ENCODE measurements at places on chromosomes 3 and 15.
A peak's percentile ranks its signal among the peaks of the same experiment; 100 is the strongest.

GRCh38 chr15:25691544-25692430 lies 171.3 kb downstream of the ATP10A start:
- DNase-seq, result no peak

DNA sequence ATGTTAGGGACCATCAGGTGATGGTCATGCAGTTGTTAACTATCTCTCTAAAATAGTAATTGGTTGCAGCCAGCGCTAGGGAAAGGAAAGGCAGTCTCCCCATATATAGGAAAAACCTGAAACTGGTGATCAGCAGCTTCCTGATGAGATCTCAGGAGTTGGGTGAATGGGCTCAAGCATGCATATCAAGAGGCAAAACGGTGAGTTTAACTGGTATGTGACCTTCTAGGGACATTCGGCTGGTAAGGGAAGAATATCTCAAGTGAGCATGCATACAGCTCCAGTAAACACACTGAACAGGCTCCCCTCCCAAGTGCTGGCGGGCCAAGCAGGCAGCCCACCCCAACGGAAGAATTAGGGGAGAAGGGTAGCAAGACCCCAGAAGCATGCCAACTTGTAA lies 49.3 kb upstream of the ROBO2 start:
- no peak for DNase-seq

GRCh38 chr3:25585361-25586166 lies 79.1 kb downstream of the TOP2B start:
- DNase-seq, result no peak

DNA sequence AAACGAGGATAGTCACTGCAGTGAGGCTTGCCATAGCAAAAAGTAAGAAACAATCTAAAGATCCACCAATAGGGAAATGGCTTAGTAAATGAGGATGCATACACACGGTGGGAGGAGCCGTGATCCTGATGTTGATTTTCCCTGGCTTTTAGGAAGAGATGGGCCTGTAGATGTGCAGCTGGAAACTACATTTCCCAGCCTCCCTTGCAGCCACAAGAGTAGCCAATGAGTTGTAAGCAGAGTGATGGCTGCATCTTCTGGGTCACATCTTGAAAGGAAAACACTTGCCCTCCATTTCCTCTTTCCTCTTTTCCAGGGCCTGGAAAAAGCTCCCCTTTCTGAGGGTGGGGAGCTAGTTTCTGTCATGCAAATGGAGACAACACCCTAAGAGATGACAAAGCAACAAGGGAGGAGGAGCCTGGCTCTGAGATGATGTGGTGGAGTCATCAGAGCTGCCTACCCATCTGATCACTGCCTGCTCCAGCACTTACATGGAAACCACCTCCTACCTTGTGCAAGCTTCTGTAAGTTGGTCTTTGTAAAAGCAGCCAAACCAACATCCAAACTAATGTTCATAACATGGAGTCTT lies 139.1 kb downstream of the TLE3 start:
- no peak for DNase-seq

- DNase-seq, result no peak
Measured at GRCh38 chr3:13497386-13497785, 17.3 kb downstream of the HDAC11 start.

GRCh38 chr3:193593668-193594030 lies 641 bp downstream of the OPA1 start:
- no peak for DNase-seq

DNA sequence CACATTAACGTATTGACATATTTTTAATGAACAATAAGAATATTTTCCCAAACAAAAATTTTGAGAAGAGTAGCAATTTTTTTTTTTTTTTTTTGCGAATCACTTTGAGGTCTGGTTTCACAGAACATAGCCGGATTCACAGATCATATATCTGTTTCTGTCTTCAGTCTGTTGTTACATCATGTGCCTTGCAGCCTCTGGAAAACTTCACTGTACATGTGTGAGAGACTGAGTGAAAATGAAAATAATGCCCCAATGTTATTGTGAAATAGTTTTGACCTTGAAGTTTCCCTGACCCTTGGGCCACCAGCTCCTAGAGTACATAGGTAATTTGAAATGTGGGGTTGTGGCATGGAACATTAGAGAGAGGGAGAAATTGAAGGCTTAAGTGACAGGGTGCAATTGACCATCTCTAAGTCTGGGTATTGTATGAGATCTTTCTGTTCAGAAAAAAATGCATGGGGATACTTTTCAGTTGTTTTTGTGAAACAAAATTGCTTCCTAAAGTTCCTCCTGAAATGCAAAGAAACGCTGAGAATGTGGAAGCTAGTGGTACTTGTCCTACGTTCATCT lies 14.0 kb downstream of the ITPR1 start:
- DNase-seq, result no peak

DNA sequence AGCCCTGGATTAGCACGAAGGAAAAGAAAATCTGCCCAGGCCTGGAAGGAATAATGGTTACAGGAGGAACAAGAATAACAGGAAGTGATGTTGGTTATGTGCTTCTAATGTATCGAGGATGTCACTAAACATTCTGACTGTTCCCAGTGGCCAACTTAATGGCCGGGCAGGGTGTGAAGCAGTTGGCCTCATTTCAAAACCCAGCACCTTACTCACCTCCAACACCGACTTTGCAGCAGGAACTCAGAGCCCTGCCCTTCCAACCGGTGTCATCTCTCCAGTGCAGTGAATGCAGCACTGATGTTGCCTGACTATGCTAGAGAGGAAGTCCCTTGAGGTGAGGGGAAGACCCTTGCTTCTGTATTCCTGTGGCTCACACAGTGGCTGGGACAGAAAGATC lies 162.4 kb upstream of the LRTM1 start:
- no peak for DNase-seq

GRCh38 chr3:60810881-60811280 lies 440.4 kb downstream of the FHIT start:
- no peak for DNase-seq

DNA sequence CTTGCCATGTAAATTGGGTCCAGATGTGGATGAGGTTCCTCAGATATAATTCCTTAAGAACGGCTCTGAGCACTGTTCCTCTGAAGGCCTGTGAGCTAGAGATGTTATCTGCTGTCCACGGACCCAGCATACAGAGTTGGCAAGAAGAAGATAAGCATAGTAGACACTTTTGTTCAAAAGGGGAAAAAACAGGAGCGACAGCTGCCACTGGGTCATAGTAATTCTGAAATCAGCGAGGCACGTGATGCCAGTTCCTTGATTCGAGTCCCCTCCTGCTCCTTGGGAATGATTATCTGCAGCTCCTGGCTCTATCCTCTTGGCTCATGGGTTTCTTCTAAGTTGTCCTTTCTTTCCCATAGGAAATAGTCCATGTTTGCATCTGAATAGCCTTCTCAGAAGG lies 2.5 kb upstream of the RAB7A start:
- DNase-seq, result no peak

GRCh38 chr3:52777959-52778805 lies 783 bp downstream of the ITIH1 start:
- peak; percentile 7 for DNase-seq

DNA sequence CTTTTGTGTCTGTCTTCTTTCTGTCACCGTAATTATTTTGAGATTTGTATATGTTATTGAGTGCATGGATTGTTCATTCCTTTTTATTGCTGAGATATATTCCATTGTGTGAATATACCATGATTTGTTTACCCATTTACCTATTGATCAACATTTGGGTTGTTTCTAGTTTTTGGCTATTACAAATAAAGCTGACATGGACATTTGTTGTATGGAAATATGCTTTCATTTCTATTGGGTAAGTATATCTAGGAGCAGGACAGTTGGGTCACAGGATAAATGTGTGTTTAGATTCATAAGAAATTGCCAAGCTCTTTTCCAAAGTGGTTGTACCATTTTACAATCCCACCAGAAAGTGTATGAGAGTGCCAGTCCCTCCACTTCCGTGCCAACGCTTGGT lies 51.2 kb downstream of the PFN2 start:
- DNase-seq, result no peak

DNA sequence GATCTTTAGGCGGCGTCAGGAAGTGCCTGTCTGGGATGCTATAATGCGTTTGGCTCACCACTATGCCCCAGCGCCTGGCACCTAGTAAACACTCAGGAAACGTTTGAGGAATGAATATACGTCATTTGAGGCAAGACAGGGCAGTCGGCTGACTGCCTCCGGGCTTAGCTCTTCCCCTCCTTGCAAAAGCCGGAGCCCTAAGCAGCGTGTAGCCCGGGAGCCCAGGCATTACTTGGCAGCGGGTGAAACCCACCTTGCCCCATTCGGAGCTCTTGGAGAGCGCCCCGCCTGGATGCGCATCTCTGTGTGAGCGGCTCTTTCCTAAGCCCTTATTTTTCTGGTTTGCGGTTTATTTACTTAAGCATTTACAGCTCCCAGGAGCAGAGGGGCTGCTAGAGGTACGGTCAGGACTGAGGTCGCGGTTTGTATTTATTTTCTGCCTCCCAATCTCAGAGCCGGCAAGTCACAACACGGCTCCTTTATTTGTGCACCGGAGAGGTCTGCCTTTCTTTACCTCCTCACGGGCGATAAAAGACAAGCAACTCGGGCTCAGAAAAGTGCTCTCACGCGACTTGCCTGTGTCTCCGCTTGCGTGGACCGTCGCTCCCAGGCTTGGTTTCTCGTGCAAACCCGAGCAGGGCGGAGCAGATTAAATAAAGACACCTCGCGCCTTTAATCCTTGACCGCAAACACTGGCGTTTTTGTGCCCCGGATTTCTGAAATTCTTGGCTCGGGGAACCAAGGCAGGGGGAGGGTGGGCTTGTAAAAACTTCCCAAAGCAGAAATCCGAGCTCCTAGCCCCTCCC lies 737 bp upstream of the ITPR1 start:
- DNase-seq, result peak; percentile 48

DNA sequence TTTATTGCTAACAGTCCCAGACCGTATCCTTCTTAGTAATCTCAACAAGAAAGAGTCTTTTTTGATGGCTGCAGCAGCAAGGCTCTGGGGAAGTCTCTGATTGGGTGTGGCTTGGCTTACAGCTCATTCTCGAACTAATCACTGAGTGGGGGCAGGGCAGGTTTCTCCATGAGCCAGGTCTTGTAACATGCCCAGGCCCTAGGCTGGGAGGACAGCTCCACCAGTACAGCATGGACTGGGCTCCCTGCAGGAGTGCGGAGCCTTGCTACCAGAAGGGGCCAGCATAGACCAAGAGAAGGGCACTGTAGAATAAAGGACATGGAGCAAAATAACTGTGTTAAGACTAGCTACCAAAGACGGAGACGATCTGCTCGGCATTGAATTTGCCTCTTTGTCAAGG lies 7.2 kb downstream of the CD276 start:
- DNase-seq, result peak; percentile 63

- DNase-seq, result peak; percentile 3
Measured at GRCh38 chr15:99424131-99424571, 141.6 kb upstream of the MEF2A start.

- DNase-seq, result no peak
Measured at GRCh38 chr3:158739661-158740060, 7.4 kb upstream of the RARRES1 start.

GRCh38 chr3:165128544-165128943 lies 50.2 kb upstream of the SI start:
- no peak for DNase-seq

GRCh38 chr3:99883138-99883461 lies 65.4 kb downstream of the CMSS1 start:
- DNase-seq, result no peak

DNA sequence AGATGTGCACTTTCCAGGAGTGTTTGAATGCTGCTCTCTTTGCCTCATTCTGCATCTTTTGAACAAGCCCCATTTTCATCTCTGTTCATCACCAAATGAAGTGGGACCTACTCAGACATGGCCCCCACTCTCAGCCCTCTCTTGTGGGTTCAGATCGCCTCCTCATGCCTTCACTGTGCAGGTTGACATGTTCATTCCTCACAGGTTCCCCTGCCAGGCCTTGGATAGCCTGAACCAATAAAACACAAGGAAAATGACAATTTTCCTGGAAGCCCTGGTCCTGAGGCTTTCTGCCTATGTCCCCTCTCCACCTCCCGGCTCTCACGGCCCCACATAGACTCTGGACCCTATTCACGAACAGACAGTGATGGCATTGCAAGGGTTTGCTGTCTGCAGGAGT lies 17.7 kb downstream of the KLF15 start:
- DNase-seq, result no peak

DNA sequence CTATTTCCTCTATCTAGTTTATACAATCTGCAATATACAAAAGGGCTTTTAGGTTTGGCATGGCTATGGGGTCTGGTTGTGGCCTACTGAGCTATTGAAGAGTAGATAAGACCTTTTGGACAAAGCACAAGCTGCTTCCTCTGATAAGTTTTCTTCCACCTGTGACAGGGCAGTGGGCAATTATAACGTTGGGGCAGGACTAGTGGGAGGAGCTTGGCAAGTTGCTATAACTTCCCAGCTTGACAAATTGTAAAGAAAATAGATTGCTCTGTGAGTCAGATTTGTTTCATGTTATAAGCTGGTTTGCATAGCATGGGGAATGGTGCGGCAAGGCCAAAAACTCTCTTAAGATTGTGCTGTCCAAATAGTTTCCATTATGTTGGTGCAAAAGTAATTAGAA lies 64.9 kb downstream of the SLC7A14 start:
- no peak for DNase-seq

Measured in glutamatergic neuron (in vitro differentiated cells).